Hematopoietic multipotent progenitor cell treated with erythropoietin and hydrocortisone succinate and interleukin-3 and kit ligand, for 8 days (in vitro differentiated cells): ENCODE measurements at places on chromosomes 7 and 10.

DNA sequence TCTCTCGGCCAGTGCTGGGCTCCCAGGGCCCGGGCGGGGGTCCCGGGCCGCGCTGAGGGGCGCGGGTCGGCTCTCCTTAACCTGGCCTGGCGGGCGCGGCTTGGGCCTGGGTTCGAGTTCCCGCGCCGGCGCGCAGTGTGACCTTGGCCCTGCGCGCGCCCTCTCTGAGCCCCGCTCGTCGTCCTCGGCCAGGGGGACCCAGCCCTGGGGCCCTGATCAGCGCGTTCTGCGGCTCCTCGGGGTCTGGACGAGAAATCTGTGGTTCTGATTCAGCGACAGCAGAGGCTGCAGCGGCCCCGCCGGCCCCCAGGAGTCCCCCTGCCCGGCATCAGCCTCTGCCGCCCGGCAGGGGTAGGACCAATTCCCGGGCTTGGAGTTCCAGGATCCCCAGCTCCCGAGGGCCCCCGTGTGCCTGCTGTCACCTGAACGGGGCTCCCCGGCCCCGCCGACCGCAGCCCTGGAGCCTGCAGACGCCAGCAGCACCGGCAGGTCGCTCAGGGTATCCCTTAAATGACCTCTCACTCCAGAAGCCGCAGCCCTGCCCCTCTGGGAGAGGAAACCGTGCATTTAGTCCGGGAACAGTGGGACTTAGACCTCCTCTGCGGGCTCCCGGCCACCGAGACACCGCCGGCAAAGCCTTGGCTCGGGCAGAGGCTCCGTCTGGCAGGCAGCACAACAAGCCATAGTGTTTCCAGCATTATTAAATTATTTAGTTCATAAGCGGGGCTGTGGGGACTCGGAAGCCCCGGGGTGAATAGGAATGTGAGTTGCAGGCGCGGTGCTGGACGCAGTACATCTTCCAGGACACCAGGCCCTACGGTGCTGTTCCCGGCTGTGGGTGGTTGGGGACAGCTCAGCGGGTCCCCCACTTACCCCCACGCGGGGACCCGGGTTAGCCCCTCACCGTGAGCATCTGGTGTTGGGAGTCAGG is 572 bp downstream of the CHST12 start:
- DNase-seq = no peak

DNA sequence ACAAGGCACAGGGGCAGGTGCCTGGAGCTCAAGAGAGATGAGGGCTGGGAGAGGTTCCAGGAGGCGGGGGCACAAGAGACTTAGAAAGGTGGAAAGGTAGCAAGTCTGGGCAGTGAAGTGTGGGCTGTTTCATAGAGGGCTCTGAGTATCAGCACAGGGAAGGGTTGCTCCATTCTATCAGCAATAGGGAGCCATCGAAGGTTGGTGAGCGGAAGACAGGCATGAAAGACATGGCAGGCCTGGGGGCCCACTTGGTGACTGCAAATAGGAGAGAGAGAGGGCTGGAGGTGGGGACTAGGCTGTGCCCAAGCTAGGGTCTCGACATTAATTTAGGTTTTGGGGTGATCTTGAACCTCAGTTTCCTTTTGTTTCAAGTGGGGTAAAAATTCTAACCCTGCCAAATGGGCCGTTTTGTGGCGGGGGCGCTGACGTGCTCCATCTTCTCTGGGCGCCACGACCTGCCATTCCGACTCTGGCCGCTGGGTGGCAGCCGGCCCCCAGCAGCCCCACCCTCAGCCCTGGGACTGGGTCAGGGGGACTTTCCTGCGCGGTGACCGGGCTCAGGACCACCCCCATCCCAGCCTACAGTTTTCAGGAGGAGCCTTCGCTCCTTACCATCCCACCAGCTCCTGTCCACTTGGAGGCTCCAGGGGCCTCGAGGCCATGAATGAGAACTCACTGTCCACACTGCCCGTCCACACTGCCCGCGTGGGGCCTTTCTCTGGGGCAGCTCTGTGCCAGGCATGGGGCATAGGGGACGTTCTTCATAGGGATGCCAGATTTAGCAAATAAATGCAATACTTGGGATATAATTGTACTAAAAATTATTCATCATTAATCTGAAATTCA is 37.2 kb upstream of the PCBD1 start:
- peak; percentile 21 for DNase-seq

GRCh38 chr7:89002981-89003956 is 207.7 kb upstream of the TEX47 start:
- no peak for DNase-seq

DNA sequence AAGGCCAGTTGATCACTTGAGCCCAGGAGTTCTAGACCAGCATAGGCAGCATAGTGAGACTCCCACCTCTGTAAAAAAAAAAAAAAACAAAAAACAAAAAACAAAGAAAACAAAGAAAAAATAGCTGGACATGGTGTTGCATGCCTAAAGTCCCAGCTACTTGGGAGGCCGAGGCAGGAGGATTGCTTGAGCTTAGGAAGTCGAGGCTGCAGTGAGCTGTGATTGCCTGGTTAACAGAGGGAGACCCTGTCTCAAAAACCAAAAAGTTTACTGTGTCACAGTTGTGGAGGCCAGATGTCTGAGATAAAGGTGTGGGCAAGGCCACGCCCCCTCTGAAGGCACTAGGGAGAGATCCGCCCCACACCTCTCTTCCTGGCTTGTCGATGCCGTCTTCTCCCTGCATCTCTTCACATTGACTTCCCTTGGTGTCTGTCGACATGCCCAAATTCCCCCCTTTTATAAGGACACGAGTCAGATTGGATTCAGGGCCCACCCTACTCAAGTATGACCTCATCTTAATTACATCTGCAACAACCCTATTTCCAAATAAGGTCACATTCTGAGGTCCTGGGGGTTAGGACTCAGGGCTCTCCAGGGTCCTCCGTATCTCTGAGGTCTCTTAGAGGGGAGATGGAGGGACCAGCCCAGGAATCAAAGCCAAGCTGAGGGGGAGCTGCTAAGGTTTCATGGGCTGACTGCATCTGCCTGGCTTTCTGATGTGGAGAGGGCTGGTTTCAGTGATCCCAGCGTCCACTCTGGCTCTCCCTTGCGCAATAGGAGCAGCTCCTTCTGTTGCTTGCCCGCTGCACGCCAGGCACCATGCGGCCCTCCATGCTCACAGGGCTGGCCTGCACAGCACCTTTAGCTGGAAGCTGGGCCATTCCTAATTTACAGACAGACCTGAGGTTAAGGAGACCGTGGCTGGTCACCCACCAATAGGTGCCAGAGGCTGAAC is 23.1 kb downstream of the AGAP3 start:
- no peak for DNase-seq

DNA sequence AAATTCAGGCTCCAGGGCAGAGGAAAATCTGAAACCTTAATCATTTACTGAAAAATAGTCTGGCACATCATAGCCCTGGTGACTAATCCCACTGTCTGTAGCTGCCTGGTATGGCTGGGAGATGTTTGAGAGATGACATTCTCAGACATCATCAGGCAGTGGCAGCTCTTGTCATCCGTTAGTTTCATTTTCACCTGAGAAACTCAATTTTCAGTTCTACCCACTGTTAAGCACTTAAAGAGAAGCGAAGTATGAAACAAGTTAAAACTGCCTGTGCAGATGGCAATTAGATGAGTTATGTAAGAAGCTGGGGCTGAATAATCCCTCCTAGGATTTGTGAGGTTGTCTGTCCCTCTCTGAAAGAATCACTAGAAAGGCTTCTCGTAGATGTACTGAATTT is 150.2 kb downstream of the NSUN6 start:
- no peak for DNase-seq

DNA sequence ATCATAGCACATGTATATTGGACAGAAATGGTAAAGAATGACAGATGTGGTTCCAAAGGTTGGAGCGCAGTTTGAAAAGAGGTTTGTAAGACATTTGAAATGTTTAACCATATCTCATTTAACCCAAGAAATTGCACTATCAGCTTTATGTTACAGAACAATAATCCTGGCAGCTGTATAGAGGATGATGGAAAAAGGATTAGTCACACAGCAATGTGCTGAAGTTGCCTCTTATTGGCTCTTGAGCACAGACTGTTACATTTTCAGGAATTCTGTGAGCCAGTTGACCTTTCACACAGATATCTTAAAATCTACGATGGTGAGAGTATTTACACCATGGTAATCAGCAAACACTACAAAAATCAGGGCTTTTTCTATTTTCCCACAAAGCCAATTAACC is 3.9 kb downstream of the COG5 start:
- no peak for DNase-seq

GRCh38 chr7:151688236-151688780 is 168.6 kb upstream of the RHEB start:
- no peak for DNase-seq

- DNase-seq = peak; percentile 46
These were observed 574 bp upstream of the IL6 start for GRCh38 chr7:22726345-22726906.

- DNase-seq = no peak
These were observed 79.6 kb downstream of the ZNF777 start for GRCh38 chr7:149381245-149381644.

DNA sequence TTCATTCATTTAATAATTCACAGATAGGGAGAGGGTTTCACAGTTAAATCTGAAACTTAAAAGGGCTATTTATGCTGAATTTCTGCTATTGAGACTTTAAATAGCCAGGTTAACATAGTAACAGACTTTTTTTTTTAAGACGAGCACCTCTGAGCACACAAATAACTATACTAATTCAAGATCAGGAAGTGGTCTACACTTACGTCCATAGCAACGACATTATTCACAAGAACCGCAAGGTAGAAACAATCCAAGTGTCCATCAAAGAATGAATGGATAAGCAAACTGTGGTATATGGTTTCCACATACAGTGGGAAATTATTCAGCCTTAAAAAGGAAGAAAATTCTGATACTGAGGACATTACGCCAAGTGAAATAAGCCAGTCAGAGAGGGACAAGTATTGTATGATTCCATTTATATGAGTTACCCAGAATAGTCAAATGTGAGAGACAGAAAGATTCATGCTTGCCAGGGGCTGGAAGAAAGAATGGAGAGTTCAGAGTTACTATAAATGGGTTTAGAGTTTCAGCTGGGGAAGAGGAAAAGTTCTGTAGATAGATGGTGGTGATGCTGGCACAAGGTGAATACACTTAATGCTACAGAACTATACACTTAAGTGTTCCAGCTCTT is 140.3 kb upstream of the LAMB4 start:
- no peak for DNase-seq

DNA sequence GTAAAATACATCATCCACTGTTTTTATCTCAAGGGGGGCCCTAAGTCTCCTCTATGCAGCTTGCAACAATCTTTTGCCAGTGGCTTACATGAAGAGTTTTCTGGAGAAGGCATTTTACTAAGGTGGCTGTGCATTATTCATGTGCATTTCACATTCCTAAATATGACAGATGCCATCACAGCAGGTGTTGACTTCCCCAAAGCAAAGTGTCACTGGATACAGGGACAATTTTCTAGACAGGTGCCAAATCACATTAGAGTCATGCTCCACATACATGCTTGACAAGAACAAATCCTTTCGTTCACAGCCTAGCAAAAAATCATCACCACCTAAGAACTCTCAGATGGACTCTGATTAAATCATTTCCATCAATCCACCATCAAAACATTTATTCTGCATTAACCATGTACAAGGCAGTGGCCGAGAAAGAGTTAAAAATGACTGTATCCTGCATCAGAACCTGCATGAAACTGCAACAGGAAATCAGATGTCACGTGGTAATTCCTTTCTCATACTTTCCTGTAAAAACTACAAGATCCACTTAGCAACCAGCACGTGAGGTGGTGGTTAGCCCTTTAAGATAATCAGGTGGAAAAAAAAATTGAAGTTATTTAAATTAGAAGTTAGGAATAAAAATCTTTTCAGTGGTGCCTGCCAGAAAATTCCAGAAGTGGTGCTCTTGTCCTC is 88.2 kb upstream of the AFAP1L2 start:
- no peak for DNase-seq

GRCh38 chr7:135486261-135486920 is 23.5 kb downstream of the CNOT4 start:
- no peak for DNase-seq

- no peak for DNase-seq
These were observed 11.7 kb upstream of the GPR146 start for GRCh38 chr7:1032536-1033181.

DNA sequence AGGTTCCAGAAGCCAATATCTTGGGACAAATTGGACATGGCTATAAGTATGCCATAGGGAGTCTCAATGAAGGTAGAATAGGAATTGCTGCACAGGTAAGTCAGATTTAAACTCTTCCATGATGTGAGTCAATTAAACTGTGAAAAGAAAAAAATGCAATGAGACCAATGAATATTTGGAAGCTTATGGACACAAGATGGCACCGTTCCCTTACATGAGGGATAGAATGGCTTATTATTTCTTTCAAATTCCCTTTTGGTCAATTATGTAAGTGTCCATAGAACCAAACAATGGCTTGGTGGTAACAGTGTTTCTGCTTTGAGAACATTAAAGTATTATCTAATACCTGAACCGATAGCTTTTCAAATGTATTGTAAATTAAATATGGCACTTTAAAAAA is 35.6 kb downstream of the ACADSB start:
- DNase-seq = peak; percentile 33

DNA sequence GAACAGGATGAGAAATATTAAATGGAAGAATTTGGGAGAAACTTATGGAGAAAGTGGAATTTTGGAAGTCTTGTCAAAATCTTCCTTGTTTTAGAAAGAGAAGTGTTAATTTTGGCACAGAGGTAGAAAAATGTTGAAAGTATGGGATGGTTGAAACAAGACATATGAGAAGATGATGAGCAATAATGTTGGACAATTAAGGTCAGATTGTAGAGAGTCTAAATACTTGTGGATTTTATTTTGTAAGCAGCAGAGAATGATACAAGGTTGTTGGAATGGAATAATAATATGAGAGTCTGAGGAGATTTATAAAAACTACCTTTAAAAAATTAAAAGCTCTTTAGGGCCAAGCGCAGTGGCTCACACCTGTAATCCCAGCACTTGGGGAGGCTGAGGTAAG is 34.6 kb downstream of the PHTF2 start:
- no peak for DNase-seq
